ENCODE measurements at places on chromosomes 11 and 22. TPM values are rescaled to one million over a fixed set of nuclear protein-coding genes. Genes with fewer than 3 reads are reported as not detected.

Gene TMX2
- total RNA-seq, result 60.4 TPM

DNA sequence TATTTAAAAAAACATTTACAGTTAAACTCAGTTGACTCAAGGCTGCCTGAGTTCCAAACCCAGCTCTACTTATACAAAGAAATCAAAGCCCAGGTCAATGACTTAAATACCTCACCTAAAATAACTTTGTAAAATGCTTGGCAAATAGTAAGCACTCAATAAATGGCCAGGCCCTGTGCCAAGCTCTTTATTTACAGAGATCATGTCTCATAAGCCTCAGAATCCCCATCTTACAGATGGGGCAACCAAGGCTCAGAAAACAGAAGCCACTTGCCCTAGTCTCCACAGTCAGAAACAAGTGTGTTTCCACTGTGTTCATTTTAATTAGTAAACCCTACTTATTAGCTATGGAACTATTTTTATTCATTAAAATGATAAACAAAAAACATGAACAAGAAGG lies 30.5 kb upstream of the TTC28 start:
- no peak for DNase-seq

- no peak for DNase-seq
These were observed 3.3 kb upstream of the DDI1 start for GRCh38 chr11:104033134-104033533.

GRCh38 chr11:44781655-44782054 lies 54.9 kb downstream of the TSPAN18 start:
- DNase-seq, result no peak

DNA sequence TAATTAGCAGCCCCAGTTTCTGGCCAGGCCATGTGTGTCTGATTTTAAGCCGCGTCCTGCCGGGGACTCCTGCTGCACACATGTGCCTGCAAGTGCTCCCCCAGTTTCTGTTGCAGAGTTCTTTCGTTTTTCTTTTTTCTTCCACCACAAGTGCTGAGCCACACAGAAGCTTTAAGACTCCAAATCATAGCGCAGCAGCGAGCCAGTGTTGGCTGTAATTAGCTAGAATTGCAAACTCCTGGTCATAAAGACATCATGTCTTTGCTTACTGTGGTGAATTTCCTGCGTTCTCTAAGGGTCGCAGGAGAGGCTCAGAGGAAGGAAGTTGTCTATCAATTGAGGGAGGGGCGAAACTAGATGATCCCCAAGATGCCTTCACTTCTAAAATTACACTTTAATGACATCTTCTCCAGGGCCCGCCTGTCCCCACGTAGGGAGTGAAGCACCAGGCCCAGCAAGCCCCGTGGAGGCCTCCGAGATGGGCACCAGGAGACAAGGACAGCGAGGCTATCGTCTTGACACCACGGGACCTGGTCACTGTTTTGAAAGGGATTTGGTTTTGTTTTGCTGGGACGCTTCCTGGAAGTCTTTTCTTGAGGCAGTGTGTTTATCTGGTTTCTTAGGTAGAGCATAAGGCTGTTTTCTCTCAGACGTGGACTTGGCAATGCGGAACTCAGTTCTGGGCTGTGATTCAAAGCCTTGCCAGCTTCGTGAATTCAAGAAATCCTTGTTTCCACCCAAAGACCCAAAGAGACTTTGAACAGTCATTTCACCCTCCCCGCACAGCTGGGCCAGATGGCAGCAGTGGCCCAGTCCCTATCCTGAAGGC lies 71.8 kb downstream of the UBASH3B start:
- DNase-seq, result no peak

Gene GLYAT
- not detected for total RNA-seq

Gene C11orf87
- not detected for total RNA-seq

DNA sequence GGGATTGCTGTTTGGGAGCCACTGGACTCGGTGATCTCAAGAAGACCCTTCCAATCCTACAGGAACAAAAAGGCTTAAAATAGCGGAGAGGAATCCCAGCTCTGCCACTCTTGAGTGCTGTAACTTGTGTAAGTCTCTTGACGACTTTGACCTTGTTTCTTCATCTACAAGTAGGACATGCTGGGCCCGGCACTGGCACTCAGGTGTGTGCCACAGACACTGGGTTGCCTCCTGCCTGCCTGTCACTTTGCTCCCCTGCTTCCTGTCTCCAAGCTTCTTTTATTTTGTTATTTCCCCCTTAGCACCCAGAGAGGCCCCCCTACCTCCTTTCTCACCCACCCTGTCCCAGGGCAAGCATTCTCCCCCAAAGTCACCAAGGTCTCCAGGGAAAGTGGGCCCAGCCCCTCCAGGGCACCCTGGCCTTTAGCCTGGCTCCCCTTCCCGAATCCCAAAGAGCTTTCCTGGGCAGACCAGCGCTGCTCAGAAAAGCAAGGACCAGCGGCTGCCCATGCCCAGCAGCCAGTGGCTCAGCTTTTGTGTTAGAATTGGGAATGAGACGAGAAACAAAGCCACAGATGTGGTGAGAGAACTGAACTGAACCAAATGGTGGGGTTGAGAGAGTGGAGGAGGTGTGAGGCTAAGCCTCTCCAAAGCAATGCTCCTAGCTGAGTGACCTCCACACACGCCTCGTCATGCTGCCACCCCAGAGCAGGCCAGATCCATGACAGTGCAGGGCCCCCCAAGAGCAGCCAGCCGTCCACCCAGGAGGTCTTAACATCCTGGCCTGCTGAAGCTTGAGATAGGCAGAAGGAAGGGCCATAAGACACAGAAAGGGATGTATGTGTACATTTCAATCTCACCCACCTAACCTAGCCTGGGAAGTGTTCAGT lies 4.5 kb downstream of the TRIM29 start:
- peak; percentile 15 for DNase-seq

Gene CLDN25
- not detected for total RNA-seq

- DNase-seq, result no peak
These were observed 23.3 kb upstream of the PPP6R3 start for GRCh38 chr11:68436985-68437926.

- DNase-seq, result no peak
These were observed 1.4 kb downstream of the CORO1B start for GRCh38 chr11:67441731-67442351.

DNA sequence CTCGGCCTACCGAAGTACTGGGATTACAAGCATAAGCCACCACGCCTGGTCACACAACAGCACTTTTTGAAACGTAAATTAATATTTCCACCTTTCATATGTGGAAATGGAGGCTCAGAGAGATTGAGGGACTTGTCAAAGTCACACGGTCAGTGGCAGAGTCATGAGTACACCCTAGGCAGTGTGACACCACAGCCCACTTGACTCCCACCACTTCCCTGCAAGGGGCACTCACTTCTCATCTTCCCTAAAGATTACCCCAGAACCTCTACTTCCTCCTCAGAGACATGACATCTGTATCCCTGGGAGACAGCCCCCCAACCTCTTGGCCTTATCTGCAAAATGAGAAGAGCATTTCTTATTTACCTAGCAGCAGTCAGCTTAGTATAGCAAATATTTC lies 16.5 kb upstream of the MYOD1 start:
- no peak for DNase-seq

GRCh38 chr11:95296165-95296564 lies 65.2 kb upstream of the SESN3 start:
- DNase-seq, result no peak

DNA sequence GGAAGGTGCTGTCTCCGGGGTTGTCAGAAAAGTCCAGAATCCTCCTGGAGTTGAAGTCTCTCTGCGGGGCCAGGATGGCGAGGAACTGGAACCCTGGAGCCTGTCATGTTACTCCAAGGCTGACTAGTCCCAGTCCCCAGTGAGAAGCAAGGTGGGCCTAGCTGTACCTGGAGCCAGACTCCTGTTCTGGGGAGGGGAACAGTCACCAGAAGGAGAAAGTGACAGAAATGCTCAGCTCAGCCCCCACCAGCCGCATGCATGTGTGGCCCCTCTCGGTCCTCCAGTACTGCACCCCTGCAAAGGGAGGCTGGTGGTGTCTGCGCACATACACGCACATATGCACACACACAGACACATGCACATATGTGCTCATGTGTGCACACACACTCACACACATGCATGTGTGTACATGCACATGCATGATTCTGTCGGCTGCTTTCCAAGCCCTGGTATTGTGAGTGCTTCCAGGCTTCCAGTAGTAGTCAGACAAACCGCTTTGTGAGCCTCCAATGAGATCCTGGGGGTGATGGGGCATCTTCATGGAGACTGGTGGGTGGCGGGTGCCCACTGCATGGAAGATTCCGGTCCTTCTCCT lies 54.3 kb downstream of the RTL6 start:
- peak; percentile 78 for DNase-seq

DNA sequence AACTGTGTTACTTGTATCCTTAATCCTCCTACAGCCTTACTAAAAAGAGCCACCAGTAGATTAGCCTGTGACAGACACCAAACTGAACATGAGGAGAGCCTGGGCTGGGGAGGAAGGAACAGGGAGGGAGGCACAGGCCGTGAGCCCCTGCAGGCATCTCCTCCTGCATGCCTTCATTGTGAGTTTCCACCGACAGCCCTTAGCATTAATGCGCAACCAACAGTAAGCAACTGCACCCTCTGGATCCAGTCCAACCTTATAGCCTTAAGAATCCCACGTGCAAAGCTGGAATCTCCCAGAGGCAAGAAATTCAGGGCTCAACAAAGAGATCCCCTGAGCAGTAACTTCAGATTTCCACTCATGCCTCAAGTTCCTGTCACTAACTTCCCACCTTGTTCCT lies 84.6 kb downstream of the ETS1 start:
- DNase-seq, result no peak

GRCh38 chr11:67545280-67545679 lies 22.0 kb upstream of the CABP2 start:
- no peak for DNase-seq

DNA sequence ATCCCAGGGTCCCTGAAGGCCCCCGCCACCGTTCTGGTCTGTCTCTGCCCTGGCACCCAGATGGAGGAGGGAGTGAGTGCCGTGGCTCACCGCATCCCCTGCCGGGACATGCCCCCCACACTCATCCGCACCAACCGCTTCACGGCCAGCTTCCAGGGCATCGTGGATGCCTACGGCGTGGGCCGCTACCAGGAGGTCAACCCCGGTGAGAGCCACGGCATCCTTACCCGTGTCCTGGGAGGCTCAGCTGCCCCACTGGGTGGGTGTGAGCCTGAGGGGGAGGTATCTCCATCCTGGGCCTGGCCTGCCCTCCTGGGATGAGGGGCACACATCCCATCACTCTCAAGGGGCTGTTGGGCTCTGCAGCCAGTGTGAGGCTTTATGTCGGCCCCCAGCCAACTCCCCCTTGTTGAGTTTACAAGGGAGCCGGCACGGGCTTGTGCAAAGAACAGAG lies 6.1 kb downstream of the TCIRG1 start:
- DNase-seq, result no peak

DNA sequence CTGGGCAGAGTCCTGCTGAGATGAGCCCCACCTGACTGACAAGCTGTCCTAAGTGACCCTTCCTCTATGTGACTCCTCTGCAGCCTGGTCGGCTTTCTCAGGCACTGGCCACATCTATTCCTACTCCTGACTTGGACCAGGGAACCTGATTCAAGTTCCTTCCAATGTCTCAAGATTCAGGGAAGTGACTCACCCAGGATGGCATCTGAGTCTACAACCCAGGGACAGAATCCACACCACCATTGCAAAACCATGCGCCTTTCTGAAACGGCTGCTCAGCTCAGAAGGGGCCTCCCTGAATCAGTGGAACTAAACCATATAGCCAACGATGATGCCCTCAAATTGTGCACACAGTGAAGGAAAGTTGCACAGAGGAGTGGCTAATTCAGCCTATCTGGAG lies 63.9 kb upstream of the CSNK2A3 start:
- DNase-seq, result no peak

- no peak for DNase-seq
These were observed 139.2 kb downstream of the CCDC81 start for GRCh38 chr11:86513746-86514373.

All from lower leg skin (tissue), 4 donors.